ENCODE measurements at places on chromosomes 11 and 22.

GRCh38 chr11:131121426-131122333, 205.4 kb upstream of the SNX19 start:
- no peak for DNase-seq

- no peak for DNase-seq
These were observed 158.5 kb downstream of the MSANTD4 start for GRCh38 chr11:105863523-105863922.

DNA sequence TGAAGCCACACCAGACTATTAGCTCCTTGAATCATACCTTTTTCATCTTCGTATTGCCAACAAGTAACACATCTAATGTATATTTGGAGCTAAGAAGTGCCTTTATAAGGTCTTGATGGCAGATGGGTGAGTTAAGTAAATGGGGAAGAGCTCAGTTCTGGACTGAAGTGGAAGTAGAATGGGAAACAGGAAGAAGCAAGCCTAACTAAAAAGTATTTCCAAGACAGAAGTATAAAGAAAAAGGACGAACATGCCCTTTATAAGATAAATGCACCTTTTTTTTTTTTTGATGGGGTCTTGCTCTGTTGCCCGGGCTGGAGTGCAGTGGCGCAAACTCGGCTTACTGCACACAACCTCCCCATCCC, 14.5 kb downstream of the CRTAM start:
- no peak for DNase-seq

DNA sequence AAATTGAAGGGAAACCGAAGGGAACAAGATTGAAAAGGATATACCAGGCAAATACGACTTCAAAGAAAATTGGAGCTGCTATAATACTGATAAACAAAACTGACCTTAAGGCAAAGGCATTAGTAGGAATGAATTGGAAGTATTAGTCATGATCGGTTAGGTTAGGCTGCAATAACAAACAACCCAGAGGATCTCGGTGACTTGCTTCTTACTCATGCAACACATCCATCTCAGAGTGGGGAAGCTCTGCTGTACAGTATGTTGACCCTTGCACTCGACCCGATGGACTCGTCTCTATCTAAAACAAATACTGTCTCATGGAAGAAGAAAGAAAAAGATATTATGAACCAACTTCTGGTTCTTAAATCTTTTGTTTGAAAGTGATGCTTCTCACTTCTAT, 42.3 kb downstream of the SPATA19 start:
- DNase-seq, result no peak

GRCh38 chr22:23579280-23579679, 810 bp downstream of the IGLL1 start:
- DNase-seq, result no peak

Measured in stimulated activated CD8-positive, alpha-beta memory T cell treated with anti-CD3 and anti-CD28 coated beads, Interleukin-7, amount 100 ng/mL, for 4 hours (primary cell).